Activated naive CD4-positive, alpha-beta T cell treated with anti-CD3 and anti-CD28 coated beads, Interleukin-2, amount 50 U/mL, for 72 hours (primary cell): ENCODE measurements at places on chromosomes 6 and 20. TPM values are rescaled to one million over a fixed set of nuclear protein-coding genes. Genes with fewer than 3 reads are reported as not detected.

SLC25A27 gene
- total RNA-seq: 1.9 TPM

DNA sequence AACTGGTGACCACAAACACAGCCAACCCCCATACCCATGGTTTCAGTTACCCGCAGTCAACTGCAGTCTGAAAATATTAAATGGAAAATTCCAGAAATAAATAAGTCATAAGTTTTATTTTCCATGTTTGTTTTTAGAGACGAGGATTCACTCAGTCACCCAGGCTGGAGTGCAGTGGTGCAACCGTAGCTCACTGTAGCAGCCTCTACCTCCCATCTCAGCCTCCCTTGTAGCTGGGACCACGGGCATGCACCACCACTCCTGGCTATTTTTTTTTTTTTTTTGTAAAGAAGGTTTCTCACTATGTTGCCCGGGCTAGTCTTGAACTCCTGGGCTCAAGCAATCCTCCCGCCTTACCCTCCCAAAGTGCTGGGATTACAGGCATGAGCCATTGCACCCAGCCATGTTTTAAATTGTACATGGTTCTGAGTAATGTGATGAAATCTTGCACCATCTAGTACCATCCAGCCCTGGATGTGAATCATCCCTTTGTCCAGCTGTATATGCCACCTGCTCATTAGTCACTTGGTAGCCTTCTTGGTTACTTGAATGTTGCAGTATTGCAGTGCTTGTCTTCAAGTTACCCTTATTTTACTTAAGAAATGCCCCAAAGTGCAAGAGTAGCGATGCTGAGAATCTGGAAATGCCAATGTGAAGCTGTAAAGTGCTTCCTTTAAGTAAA, 14.5 kb downstream of the CSNK2A1 start:
- DNase-seq: no peak

DNA sequence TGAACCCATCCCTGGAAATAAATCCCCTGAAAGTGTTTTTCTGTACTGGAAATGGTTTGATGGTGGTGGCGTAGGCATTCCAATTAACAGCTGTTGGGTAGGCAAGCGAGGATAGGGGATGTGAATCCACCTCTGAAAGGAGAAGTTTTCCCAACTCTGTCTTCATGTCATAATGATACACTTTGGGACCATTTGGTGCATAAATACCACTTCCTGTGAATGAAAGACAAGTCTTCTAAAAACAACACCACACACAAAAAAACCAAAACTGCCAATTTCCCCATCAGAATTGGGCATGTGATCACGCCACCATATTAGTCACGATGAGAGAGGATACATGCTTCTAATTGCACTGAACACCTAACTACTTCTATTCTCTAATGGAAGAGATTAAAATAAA, 6.4 kb downstream of the VNN2 start:
- no peak for DNase-seq

GRCh38 chr20:1664911-1665310, 7.3 kb upstream of the SIRPG start:
- peak; percentile 70 for DNase-seq

- DNase-seq: peak; percentile 57
These were observed 15.5 kb downstream of the UCKL1 start for GRCh38 chr20:63940472-63941266.

DNA sequence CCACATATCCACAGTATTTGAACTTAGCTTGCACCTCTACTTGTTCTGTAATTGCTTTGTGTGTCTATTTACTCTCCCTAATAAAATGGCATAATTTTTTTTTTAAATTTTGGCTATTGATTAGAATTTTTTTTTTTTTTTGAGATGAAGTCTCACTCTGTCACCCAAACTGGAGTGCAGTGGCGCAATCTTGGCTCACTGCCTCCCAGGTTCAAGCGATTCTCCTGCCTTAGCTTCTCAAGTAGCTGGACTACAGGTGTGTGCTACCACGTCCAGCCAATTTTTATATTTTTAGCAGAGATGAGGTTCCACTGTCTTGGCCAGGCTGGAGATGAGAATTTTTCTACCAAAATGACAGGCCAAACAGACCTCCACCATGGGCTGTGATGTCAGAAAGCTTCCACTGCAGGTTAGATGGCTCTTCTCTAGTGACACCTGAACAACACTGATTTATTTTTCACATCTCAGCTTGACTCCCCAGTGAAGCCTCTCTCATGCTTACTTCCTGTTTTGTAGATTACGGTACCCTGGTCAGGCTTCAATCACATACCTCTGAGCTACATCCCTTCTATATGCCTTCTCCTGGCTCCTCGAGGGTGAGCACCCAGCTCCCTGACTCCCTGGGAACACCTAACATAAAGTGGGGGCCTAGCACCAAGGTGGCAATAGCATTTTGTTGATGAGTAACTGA, 112.8 kb downstream of the ARHGAP18 start:
- no peak for DNase-seq
